HCT116 (cell line): ENCODE measurements at places on chromosomes 13 and 19.

GRCh38 chr13:55437162-55437561 lies 1703.6 kb upstream of the PRR20A start:
- DNase-seq, result no peak

DNA sequence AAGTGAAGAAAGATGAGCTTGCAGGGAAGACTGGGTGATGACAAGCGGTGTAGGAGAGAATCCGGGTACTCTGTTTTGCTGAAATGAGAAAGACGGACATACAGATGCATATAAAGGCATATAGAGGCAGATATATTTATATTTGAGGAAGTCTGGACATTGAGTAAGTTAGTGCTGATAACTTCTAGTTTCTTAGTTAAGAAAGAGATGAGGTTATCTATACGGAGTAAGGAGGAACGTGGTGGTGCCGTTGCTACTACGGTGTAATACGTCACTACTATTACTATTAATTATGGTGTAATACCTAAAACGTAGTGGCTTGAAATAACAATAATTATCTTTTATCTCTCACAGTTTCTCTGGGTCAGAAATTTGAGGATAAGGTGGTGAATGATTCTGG lies 9.8 kb upstream of the CPB2 start:
- no peak for DNase-seq

DNA sequence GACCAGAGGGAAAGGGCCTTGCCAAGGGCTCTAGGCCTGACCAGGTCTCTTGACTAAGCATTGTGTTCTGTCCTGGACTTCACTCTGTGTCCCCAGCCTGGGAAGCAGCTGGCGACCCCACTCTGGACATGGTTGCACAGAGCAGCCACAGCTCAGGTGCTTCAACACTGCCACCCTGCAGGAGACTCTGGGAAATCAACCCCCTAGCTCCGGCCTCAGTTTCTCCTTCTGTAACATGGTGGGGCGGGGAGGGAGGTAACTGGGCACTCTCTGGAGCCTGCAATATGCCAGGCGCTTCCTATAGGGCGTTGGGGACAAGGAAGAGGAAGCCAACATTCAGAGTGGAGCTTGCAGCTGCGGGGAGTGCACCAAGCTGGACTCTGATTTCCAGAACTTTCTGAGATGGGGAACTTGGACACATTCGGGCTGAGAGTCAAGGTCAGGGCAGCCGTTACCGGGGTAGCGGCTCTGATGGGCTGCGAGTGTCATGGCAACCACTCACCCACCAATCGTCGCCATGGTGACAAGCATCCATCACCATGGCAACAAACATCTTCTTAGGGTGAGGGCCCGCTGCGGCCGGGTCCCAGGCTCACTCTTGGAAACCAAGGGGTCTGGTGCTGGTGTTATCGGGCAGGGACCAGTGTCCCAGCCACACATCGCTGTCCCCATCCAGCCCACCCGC lies 12.8 kb downstream of the F2RL3 start:
- no peak for DNase-seq

GRCh38 chr13:112822851-112823250 lies 133.0 kb downstream of the ATP11A start:
- DNase-seq, result no peak

DNA sequence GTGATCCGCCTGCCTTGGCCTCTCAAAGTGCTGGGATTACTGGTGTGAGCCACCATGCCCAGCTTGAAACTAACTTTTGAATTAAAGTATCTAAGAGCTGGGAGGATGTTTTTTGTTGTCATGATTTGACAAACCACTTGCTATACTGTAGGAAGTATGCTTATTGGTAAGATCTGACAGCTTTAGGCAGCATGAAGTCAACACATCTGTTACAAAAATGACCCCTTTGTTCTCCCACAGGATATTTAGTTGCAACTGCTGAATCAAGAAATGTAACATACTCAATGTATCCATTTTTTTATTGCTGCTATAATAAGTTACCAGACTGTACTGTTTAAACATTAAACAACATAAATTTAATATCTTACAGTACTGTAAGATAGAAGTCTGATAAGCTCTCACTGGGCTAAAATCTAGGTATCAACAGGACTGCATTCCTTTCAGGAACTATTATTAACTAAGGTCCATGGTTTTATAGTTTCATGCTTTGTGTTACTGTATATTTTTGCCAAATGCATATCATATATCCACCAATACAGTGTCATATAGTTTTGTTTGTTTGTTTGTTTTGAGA lies 22.8 kb upstream of the LRP3 start:
- no peak for DNase-seq

DNA sequence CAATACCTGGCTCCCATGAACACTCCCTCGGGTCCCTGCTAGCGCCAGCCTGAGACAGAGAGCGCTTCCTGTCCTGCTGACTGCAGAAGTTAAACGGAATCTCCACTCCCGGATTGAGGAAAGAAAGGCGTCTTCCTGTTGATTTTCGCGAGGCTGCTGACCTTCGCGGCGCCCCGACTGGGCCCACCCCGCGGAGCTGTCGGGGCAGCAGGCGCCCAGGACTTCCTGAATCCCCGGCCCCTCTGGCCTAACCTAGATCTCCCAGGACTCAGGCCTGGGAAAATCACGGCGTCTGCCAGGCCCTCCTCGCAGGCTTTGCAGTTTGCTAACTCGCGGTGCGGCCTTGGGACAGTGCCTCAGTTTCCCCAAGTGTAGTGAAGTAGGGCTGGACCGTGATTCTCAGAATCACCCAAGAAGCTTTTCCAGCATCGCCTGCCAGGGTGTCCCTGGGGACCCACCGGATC lies 108.8 kb downstream of the KCTD15 start:
- no peak for DNase-seq

GRCh38 chr13:109362616-109363015 lies 423.8 kb downstream of the IRS2 start:
- no peak for DNase-seq

DNA sequence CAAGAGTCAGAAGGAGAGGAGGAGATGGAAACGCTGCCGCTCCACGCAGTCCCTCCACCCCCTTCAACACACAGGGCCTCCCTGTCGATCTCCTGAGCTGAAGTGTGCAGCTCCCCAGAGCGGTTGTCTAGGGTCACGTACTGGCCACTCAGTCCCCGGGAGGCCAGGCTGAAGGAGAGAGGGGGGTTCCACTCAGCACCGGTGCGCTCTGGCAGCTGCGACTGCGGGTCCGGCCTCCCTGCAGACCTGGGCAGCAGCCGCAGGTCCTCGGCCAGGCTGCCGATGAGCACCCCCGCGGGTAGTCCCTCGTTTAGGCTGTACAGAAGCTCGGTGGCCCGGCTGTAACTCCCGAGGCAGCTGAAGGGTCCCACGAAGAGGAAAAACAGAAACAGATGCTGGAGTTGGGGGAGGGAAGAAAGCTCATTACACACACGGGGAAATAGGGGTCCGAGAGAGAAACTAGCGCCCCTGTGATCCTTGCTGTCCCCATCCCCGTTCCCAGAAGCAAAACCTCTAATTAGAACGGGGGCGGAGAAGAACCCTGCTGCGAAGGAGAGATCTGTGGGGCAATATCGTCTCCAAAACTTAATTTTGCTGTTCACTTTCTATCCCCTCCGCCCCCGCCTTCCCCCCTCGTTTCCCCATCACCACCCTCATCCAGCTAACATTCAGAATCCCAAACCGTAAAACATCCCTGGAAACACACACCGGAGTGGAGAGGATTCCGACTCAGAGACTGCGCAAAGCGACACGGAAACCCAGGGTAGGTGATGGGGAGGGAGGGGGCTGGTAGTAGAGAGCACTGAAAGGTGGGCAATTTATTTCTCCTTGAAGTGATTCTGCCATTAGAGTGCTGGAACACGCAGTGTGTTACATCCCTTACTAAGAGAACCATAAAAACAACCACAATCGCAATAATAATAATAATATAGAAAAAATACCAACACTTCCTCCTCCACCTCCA lies 1.8 kb downstream of the PCDH20 start:
- no peak for DNase-seq

DNA sequence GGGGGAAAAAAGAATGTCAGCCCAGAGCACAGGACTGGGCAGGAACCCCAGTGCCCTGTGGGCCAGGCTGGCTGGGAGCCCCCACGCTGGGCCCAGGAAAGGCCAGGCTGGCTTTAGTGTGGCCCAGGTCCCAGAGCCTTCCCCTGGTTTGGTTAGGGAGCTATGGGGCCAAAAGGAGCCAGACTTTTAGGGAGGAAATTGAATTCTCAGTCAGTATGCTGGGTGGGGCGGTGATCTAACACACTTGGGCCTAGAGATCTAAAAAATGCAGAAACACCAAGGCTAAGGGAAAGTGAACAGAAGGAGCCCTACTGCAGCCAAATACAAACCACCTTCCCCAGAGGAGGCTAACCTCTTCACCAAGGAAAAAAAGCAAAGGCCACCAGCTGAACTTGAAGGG lies 137.5 kb downstream of the CRYL1 start:
- no peak for DNase-seq

- no peak for DNase-seq
Observed at GRCh38 chr13:77176350-77176749, 149.4 kb upstream of the FBXL3 start.

DNA sequence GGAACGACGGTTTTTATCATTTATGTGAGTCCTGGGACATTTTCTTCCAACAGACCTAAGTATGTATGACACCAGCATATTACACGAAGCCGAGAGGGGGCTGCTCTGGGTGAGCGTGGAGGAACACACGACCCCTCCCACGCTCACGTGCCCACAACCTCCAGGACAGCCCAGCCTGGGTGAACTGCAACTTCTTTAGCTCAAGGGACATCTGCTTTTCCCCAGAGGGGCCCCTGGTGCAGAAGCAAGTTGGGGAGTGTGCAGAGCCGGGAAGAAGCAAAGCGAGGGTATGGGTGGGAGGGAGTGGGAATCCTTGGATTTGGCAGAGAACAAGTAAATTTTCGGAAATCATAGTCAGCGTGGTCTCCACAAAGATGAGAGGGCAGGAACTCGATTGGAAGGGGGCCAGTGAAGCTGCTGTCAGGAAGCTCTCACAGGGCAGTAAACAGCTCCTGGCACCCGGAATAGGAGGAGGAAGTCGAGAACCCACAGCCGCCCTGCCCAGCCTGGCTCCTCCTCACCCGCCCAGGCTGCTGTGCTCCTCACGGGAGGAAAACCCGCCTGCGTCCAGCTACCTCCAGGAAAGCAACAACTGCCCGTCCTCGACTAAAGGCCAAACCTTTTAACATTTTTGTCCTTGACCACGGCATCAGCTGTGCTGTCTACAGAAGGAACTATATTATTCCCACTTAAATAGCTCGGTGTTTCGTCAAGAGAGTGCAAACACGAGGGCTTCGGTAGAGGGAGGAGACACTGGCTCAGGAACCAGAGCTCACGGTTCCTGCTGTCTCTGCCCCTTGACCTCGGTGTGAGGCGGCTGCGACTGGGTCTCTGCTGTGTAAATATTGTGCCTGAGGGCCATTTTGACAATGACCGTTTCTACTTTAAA lies 17.2 kb upstream of the CFAP97D2 start:
- DNase-seq, result no peak

GRCh38 chr13:65155861-65156260 lies 2074.3 kb downstream of the PCDH9 start:
- no peak for DNase-seq

DNA sequence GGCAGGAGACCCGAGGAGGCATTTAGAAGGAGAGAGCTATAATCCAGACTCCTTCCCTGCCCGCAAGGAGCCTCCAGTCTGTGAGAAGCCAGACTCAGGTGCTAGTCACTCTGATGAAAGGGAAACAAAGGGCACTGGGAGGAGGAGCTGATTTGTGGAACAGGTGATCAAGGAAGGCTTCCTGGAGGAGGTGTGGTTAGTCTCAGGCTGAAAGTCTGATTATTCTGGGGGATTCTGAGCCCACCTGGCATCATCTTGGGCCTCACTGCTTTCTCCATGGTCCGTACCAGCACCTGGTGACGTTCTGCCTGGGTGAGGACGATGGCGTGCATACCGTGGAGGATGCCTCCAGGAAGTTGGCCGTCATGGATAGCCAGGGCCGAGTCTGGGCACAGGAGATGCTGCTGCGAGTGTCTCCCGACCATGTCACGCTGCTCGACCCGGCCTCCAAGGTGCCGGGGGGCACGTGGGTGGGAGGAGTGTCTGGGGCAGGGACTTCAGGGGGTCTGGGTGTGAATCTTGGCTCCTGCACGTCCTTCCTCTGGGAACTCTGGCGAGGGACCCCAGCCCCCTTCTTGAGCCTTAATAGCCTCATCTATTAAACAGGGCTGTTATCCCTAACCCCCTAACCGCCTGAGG lies 3.9 kb downstream of the EPS8L1 start:
- DNase-seq, result no peak

- DNase-seq, result no peak
Observed at GRCh38 chr19:29761575-29762232, 46.6 kb upstream of the C19orf12 start.

DNA sequence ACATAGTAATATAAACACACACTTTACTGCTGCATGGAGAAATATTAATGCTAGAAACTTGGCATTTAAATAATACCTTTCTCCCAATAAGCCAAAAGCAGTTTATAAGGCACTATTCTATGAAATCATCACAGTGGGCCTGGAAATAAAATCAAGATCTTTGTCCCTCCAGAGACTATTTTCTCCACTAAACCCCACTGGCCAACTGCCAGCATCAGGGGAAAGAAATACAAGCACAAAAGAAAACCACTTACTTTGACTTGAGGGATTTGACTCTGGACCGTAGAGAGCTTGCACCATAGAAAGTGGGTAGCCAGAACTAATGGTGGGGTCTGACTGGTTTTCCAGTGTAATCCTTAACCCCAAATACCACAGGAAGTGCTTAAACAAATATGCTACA lies 71.9 kb downstream of the DCLK1 start:
- DNase-seq, result no peak

DNA sequence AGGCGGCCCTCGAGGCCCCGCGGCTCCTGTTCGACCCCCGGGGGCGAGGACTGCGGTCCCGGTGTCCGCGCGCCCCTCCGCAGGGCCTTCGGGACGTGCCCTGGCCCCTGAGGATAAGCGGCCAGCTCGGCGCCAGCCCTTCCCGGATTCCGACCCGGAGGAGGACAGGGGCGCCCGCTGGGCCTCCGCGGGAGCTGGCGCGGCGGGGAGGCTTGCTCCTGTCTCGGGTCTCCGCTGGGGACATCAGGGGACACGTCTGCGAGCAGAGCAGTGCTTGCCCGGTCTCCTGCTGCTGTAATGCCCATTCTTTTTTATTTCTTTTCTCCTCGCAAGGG lies 829 bp downstream of the B3GLCT start:
- DNase-seq, result no peak

GRCh38 chr19:12194827-12195731 lies 32.2 kb downstream of the ZNF136 start:
- DNase-seq, result no peak
